ENCODE measurements at places on chromosomes 6 and 20.

GRCh38 chr6:118168421-118168820 is 261.4 kb downstream of the SLC35F1 start:
- no peak for DNase-seq

- DNase-seq, result no peak
Measured at GRCh38 chr20:58579819-58580473, 64.7 kb upstream of the APCDD1L start.

DNA sequence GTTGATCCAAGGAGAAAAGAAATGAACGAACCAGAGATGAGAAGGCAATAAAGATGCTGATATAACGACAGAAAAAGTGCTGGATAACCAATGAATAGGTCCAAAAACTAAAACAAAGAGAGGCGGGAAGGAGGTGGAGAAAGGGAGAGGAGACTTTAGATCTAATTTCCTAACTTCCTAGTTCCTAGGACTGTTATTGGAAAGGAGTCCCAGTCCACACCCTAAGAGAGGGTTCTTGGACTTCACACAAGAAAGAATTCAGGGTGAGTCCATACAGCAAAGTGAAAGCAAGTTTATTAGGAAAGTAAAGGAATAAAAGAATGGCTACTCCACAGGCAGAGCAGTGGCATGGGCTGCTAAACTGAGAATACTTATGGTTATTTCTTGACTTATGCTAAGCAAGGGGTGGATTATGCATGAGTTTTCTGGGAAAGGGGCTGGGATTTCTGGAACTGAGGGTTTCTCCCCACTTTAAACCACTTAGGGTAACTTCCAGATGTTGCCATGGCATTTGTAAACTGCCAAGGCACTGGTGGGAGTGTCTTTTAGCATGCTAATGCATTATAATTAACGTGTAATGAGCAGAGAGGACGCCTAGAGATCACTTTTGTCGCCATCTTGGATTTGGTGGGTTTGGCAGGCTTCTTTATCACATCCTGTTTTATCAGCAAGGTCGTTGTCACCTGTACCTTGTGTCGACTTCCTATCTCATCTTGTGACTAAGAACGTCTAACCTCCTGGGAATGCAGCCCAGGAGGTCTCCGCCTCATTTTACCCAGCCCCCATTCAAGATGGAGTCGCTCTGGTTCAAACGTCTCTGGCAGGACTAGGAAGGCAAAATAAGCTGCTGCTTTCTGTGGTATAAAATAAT is 60.9 kb upstream of the RBM24 start:
- no peak for DNase-seq

DNA sequence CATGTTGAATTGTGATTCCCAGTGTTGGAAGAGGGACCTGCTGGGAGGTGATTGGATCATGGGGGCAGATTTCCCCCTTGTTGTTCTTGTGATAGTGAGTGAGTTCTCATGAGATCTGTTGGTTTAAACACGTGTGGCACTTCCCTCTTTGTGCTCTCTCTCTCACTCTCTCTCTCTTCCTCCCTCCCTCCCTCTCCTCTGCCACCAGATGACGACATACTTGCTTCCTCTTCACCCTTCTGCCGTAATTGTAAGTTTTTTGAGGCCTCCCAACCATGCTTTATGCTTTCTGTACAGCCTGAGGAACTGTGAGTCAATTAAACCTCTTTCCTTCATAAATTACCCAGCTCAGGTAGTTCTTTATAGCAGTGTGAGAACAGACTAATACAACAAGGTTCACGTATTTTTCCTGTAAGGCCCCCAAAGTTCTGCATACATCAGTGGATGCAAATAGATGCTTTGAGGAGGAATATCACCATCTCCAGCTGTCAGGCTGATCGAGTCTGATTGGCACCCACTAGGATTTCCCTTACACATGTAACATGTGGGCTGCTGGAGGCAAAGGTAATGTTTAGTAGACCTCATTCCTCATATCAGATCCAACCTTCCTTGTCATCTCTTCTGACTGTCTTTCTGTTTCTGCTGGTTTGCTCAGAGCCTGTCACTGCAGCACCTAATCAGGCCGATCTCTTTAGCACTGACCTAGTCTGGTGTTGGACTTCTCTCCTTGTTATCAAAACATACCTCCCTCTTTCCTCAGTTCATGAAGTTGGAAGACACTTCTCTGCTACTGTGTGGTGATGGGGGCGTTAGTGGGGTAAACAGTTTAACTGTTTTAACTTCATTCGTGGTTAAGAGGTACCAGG is 54.3 kb upstream of the BACH2 start:
- DNase-seq, result no peak

DNA sequence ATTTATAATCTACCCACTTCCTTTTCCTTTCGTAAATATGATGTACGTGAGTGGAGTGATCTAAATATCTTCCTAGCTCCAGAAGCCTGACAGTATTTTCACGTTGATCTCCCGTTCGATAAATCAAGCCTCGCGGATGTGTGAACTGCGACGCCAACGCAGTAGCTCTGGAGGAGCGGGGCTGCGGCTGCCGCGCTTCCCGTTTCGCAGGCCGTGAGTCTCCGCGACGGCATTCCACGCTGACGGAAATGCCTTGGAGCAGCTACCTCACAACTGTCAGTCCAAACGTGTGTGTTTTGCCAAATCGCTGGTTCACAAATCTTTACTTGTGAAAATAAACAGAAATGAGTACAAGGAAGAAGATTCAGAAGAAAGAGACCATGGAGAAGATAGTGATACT is 41.2 kb downstream of the BTBD3 start:
- DNase-seq, result no peak

DNA sequence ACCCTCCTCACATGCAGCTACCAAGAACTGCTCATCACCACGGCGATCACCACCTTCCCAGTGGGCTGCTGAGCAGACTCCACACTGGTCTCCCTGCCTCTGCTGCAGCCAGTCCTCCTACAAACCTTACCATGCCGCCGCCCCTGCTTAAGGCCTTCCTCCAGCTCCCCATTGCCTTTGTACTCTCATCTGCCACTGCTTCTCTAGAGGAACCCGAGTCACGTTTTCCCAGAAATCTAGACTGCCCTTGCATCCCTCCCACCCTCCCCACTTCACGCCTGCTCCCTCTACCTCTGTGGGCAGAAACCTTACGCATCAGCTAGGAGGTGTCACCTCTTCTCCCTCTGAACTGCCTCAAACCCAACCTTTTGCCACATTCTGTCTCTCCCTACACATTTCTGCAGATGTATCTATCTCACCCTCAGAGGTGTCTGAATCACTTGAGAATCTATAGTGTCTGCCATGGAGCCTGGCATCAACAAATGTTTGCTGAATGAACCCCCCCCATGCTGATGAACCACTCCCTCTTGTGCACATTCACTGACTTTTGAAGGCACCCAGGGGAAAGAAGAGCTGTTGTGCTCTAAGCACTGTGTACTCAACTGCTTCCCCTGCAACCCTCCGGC is 4.3 kb downstream of the E2F1 start:
- DNase-seq, result no peak

DNA sequence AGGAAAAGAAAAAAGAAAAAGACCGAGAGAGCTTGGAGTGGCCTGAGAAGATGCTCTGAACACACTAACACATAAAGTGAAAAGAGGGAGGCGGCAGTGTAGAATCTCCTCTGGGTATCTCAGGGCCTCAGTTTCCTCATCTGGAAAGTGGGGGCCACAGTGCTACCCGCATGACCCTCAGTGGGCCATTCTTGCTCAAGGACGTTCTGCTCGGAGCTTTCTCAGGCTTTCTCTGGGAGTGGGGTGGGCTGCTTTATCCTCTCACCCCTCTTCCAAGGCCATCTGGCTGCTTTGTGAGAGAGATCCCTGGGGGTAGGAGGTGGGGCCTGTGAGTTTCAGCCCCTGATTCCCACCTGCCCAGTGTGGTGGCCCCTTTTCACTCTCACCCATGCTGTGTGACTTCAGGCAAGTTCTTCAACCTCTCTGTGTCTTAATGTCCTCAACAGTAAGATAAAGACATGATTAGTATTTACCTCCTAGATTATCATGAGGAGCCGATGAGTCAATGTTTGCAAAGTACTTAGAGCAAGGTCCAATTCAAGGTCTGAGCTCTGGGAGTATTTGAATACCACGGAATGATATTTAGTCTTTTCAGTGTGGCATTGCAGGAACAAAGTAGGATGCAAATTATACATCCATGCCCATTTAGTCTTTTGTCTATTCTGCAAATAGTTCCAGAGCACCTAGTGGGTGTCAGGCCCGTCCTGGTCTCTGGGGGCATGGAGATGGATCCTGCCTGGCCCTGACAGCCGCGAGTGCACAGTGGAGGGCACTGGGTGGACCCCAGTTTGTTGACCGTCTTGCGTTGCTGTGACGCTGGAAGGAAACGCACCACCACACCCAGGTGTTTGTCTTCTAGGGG is 34.3 kb downstream of the SRC start:
- DNase-seq, result no peak

DNA sequence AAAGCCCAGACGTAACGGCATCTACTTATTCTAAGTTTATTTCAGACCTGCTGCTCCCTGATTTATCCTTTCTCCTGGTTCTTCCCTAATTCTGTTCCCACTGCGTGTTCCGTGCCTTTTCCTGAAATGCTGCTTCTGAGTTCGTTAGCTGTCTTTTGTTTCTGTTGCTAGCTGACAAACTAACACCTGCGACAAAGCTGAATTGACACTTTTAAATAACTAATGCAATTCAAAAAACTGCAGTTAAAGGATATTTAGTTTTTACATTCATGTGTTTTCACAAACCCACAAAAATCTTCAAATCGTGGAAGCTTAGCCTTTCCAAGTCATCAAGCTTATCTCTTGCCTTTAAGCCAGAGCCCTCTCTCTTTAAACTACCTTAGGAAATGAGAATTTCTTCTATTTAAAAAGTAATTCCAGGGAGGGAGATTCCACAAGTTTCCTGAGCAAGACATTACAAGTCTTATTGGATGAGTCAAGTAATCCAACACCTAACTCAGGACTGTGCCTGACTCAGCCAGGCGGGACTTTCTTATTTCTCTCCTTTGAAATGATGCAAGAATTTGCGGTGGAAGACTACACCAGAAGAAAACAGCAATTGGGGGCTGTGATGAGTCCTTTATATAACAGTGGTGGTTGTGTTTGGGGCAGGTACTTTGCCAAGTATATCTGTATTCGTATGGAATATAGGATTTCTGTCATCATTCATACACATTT is 6.3 kb downstream of the ADTRP start:
- DNase-seq, result peak; percentile 28

- DNase-seq, result no peak
Measured at GRCh38 chr6:47146431-47147174, 104.5 kb upstream of the ADGRF1 start.

DNA sequence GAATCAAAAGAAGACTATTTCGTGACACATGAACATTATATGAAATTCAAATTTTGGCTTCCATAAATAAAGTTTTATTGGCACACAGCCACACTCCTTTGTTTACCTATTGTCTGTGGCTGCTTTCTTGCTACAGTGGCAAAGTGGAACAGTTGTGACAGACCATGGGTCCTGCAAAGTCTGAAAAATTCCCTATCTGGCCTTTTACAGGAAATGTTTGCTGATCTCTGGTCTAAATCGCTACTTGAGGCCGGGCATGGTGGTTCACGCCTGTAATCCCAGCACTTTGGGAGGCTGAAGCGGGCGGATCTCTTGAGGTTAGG is 23.1 kb upstream of the PREX1 start:
- no peak for DNase-seq

GRCh38 chr6:35052694-35053565 is 88.2 kb downstream of the TCP11 start:
- DNase-seq, result no peak

GRCh38 chr6:48048451-48049146 is 62.4 kb downstream of the PTCHD4 start:
- DNase-seq, result no peak

GRCh38 chr6:113660819-113661218 is 196.3 kb upstream of the MARCKS start:
- DNase-seq, result no peak

DNA sequence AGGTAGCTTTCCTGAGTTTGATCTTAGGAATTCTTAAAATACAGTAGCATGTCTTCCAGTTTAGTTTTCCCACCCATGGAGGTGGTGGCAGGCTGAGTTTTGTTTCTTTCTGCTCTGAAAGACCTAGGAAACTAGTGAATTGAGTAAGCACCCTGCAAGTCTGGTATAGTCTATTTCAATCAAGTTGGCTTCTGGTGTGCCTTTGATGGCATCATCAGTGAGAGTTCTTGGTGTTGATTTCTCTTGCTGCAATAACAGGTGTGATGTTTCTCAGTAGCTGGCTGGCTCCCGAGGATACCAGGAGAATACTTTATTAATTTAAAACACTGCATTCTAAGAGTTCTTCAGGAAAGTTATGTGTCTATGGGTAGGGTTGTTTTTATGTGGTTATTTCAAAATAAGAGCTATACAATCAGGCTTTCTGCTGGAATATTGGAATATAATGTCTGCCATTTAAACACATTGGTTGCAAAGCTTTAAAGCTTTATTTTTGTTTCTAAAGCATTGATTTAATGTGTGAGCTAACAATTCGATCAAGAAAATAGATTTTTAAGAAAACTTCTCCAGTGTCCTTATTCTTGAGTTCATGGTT is 19.0 kb downstream of the VAPB start:
- no peak for DNase-seq

DNA sequence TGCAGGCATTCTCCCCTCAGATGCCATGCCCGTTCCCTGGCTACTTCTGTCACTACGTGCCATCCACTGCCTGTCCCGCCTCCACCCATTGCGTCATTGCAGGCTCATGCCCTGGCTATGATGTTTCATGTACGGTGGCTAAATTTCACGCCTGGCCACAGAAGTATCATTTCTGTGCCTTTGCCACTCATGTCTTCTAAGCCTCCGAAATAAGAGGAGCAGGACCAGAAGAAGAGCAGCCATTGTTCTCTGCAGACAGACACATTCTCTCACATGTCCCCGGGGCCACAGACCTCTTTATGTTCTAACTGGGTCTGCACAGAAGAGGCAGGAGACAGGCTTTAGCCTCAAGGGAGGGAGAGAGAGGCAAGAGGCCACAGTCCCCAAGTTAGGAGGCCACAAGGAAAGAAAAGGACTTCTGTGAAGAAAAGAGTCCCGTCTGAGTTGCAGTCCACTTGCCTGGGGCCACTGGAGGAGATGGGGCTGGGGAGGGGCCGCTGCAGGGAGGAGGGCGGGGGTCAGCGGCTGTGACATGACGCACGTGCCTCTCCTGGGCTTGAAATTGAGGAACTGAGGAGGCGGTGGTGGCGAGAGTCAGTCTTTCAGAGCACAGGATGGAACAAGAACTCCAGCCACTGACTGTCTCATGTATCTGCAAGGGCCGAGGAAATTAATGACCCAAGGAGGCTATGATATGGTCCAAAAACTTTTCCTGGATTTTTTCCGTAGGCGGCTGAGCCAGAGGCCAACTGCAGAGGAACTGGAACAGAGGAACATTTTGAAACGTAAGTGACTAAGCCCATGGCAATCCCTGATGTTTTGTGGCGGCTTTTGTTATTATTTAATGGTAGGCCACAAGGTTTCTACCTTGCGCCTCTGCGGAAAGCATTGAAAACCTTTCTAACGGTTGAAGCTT is 55.9 kb downstream of the TBC1D7 start:
- no peak for DNase-seq

- DNase-seq, result no peak
Measured at GRCh38 chr6:147046141-147046877, 157.9 kb upstream of the STXBP5 start.

GRCh38 chr6:71403422-71404134 is 115.0 kb downstream of the OGFRL1 start:
- DNase-seq, result no peak

- DNase-seq, result no peak
Measured at GRCh38 chr6:44105146-44105545, 22.1 kb downstream of the MRPL14 start.

Measured in iPS-NIHi11 (cell line).